ENCODE measurements at places on chromosomes 6 and 20.

GRCh38 chr20:53307964-53308597, 285.6 kb downstream of the ZNF217 start:
- DNase-seq = no peak

- no peak for DNase-seq
Measured at GRCh38 chr20:16362642-16363041, 210.6 kb downstream of the KIF16B start.

DNA sequence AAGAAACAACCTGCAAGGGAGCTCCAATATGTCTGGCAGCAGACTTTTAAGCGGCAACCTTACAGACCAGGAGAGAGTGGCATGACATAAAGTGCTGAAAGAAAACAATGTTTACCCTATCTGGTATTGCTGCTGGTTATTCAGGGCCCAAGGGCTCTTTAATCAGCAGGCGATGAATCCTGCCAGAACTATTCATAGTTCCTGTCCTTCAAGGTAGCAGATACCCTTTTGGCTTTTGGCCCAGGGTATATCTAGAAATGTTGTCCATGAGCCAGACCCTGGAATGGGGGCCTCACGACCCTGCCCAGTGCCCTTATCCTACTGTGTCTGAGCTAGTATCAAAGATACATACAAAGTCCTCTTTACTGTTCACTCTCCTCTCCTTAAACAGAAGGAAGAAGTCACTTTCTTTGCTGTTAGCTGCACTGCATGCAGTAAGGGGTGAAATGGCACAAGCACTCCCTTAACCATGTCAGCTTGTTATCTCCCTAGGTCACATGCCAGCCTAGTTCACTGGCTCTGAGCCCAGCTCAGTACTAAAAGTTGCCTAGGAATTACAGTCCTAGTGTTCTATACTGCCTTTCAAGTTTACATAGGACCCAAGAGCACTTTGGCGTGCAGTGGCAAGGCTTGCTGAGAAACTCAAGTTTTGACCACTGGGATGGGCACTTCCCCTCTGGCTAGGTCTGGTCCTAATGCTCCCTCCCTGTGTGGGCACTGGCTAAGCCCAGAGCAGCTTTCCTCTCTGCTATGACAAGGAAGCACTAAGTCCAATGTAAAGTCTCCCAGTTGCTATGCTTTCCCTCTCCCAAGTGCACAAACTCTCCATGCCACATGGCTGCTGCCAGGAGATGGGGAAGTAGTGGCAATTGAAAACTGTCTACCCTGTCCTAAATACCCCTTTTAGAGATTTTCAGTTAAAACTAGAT, 122.0 kb downstream of the HTR1B start:
- no peak for DNase-seq

DNA sequence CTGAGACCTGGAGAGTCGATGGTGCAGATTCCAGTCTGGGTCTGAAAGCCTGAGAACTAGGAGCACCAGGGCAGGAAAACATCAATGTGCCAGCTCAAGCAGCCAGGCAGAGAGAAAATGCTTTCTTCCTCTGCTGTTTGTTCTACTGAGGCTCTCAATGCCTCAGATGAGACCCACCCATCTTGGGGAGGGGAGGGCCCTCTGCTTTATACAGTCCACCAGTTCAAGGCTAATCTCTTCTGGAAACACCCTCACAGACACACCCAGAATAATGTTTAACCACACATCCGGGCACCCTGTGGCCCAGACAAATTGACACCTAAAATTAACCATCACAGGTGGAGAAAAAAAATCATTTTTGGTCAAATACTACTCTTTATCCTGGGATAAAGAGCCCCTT, 89.3 kb upstream of the SLC22A23 start:
- no peak for DNase-seq

DNA sequence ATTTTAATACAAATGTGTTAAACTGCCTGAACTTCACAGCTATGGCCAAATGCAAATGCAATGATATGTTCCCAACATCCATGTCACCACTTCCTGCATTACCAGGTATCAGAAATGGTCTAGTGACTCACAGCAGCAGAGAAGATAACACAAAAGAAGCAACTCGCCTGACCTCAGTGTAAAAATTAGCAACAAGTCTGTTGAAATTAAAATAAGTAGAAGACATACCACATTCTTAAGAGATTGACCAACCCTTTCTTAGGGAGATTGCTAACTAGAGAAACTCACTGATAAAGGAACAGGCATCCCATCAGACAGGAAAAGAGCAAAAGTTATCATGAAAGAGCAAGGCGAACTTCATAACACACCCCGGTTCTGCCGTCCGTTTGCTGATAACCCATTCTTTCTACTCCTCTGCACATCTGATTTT, 45.1 kb downstream of the RNASET2 start:
- DNase-seq = no peak

- DNase-seq = no peak
Measured at GRCh38 chr6:43927532-43928210, 157.7 kb downstream of the VEGFA start.

- DNase-seq = no peak
Measured at GRCh38 chr6:9543649-9544048, 871.2 kb downstream of the TFAP2A start.

GRCh38 chr6:44189257-44189656, 27.5 kb upstream of the MYMX start:
- DNase-seq = no peak

- DNase-seq = no peak
Measured at GRCh38 chr6:12222405-12223366, 67.5 kb upstream of the EDN1 start.

GRCh38 chr6:10589429-10589727, 68.2 kb downstream of the GCNT2 start:
- no peak for DNase-seq

DNA sequence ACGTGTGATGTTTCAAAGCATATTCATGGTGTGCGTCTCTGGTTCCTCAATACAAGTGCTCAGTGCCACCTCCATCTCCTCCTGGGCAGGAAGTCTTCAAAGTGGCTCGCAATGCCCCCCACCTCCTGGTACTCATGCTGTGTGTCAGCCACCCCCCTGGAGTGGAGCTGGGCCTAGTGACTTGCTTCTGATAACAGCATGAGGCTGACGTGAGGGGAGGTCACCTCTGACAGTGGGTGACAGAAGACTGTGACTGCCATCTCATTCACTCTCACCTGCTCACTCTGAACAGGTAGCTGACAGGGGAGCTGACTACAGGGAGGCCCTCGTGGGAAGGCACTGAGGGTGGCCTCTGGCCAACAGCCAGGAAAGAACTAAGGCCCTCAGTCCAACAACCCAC, 92.4 kb upstream of the NFATC2 start:
- DNase-seq = no peak

- DNase-seq = no peak
Measured at GRCh38 chr6:168995526-168996355, 257.9 kb downstream of the THBS2 start.

- no peak for DNase-seq
Measured at GRCh38 chr6:160426136-160426535, 78.0 kb downstream of the SLC22A3 start.
